ENCODE measurements at places on chromosomes 3 and 15.

DNA sequence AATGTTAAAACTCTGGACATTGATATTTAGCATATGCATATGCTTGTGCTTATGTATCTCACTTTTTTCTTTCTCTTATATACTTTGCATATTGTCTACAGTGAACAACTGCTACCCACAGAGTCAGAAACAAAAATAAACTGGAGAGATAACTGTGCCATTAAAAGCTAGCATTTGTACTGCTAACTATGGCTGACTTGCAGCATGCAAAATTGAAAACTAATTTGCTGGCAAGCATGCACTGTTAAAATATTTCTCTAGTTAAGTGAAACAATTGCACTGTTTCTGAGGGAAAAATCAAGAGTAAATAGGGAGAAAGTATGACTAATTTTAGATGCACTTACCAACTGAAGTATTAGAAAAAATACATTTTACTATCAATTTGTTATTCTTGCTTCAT, 177.8 kb downstream of the CBLB start:
- no peak for DNase-seq

DNA sequence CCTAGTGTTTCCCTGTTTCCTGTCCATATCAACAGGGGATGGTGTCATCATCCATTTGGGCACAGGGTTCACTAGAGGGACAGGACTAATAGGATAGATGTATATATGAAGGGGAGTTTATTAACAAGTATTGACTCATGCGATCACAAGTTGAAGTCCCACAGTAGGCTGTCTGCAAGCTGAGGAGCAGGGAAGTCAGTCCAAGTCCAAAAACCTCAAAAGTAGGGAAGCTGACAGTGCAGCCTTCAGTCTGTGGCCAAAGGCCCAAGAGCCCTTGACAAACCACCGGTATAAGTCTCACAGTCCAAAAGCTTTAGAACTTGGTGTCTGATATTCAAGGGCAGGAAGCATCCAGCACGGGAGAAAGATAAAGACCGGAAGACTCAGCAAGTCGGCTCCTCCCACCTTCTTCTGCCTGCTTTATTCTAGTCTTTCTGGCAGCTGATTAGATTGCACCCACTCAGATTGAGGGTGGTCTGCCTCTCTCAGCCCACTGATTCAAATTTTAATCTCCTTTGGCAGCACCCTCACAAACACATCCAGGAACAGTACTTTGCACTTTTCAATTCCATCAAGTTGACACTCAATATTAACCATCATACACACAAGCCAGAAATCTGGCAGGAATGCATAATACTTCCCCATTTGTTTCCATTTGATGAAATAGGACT, 43.4 kb downstream of the CD200 start:
- no peak for DNase-seq

DNA sequence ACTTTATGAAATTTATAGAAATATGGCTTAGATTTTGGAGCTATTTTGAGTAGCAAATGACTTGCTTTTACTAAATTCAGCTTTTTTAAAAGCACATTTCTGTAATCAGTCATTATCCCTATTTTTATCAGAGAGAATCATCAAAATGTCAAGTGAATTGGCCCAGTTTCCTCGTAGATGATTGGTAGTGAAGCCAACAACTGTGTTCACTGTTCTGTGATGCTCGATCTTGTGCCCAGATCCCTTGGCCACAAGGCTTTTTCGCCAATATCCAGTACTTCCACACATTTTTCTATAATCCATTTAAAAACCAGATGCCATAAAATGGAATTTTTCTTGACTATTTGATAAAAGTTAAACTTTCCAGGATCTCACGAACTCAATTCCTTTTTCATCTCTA, 336.5 kb downstream of the ZNF385D start:
- no peak for DNase-seq

DNA sequence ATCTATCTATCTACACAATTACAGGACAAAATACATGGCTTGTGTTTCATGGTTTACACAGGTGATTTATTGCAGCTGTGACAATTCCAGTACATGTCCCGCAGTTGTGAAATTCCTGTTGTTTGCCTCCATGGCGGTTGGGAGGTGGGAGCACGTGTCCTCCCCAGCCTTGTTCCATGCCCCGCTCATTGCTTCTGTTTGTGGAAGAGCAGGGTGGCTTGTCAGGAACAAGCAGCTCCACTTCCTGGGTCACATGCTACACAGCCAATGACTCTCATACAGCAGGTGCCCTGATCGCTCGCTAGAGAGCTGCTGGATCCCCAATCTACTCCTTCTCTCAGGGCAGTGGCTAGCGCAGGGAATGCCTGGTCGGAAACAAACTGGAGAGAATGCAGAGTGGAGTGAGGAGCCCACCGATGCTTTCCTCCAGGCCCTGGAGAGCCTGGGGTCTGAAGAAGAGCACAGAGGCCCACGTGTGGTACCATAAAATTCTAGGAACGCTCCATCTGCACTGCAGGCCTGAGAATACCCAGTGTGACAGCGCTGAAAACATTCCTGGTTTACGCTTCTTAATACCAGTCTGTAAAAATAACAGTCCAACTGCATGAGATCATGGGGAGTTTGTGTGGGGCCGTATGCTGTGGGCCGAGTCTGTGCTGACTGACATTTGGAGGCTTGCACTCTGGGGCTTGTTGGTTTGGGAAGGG, 270.6 kb upstream of the RGMA start:
- DNase-seq: no peak

- no peak for DNase-seq
Observed at GRCh38 chr3:196219970-196220311, 3.6 kb downstream of the SLC51A start.

GRCh38 chr15:44222478-44222877, 27.4 kb upstream of the FRMD5 start:
- no peak for DNase-seq

Measured in CD4-positive, alpha-beta T cell treated with Interferon gamma for 1 hour (primary cell).